ENCODE measurements at places on chromosomes 2 and 18.
A peak's percentile ranks its signal among the peaks of the same experiment; 100 is the strongest.

- DNase-seq, result no peak
These were observed 43.6 kb downstream of the QPCT start for GRCh38 chr2:37388074-37388473.

GRCh38 chr2:43136876-43137275 lies 89.5 kb downstream of the ZFP36L2 start:
- no peak for DNase-seq

GRCh38 chr2:71067567-71068217 lies 756 bp upstream of the NAGK start:
- no peak for DNase-seq

GRCh38 chr2:75846683-75847190 lies 136.0 kb upstream of the GCFC2 start:
- no peak for DNase-seq

DNA sequence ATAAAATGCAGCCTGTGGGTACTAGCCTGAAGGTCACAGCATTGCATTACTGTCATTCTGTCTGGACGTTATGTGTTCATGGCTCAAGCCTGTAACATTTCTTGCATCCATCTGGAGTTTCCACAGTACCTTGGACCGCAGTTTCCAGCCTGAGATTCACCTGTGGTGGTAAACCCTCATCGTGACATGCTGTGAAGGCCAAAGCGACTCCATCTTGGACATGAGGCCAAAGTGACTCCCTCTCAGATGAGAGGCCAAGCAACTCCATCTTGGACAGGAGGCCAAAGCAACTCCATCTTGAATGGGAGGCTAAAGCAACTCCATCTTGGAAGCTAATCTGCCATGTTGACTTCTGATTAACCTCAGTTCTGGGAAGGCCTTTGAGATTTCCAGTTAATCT lies 257.7 kb upstream of the MYT1L start:
- no peak for DNase-seq

- no peak for DNase-seq
These were observed 62.0 kb upstream of the WDR75 start for GRCh38 chr2:189379287-189379630.

GRCh38 chr2:27291865-27292264 lies 9.6 kb downstream of the TRIM54 start:
- DNase-seq, result no peak

DNA sequence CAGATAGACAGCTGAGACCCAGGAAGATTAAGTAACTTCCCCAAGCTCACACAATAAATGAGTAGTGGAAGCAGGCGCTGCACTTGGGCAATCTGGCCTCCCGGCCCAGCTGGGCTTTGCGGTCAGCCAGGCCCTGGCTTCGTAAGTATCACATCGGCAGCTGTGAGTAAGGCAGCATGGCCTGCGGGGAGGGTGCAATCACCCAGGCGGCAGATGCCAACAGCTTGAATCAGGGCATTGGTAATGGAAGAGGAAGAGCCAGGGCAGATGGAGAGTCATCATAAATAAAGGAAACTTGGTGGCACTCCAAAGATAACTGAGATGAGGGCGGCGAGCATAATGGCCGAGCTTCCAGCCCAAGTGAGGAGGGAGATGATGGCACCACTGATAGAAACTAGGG lies 217.9 kb upstream of the PID1 start:
- DNase-seq, result no peak

- DNase-seq, result no peak
These were observed 3.1 kb upstream of the LPIN1 start for GRCh38 chr2:11743366-11743765.

DNA sequence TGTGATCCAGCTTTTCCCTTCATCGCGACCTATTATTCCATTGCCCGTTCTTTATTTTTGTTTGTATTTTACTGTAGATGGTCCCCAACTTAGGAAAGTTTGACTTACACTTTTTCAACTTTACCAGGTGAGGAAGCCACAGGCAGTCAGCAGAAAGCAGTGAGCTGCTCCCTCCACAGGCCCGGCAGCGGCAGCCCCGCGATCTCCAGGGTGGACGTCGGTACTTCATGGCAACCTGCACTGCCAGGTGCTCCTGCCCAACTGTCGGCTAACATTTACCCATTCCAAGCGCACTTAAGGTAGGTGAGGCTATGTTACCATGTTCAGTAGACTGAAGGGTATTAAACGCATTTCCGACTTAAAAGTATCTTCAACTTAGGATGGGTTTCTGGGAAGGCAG lies 12.8 kb downstream of the ZNF516 start:
- DNase-seq, result no peak

DNA sequence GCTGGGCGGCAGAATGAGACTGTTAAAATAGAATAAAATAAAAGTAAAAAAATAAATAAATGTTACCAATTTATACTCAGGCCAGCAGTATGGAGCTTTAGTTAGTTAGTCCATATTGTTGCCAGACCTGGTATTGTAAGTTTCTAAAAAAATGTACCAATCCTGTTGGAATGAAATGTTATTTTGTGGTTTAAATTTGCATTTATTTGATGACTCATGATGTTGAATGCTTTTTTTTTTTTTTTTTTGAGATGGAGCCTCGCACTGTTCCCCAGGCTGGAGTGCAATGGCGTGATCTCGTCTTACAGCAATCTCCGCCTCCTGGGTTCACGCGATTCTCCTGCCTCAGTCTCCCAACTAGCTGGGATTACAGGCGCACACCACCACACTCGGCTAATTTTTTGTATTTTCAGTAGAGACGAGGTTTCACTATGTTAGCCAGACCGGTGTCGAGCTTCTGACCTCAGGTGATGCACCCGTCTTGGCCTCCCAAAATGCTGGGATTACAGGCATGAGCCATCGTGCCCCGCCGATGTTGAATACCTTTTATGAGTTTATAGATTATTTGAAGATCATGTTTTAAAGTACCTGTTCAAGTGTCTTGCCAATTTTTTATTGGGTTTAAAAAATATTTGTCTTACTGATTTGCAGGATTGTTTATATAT lies 5.7 kb upstream of the PTPRN start:
- no peak for DNase-seq

GRCh38 chr2:6211236-6211635 lies 519.1 kb downstream of the SOX11 start:
- no peak for DNase-seq

DNA sequence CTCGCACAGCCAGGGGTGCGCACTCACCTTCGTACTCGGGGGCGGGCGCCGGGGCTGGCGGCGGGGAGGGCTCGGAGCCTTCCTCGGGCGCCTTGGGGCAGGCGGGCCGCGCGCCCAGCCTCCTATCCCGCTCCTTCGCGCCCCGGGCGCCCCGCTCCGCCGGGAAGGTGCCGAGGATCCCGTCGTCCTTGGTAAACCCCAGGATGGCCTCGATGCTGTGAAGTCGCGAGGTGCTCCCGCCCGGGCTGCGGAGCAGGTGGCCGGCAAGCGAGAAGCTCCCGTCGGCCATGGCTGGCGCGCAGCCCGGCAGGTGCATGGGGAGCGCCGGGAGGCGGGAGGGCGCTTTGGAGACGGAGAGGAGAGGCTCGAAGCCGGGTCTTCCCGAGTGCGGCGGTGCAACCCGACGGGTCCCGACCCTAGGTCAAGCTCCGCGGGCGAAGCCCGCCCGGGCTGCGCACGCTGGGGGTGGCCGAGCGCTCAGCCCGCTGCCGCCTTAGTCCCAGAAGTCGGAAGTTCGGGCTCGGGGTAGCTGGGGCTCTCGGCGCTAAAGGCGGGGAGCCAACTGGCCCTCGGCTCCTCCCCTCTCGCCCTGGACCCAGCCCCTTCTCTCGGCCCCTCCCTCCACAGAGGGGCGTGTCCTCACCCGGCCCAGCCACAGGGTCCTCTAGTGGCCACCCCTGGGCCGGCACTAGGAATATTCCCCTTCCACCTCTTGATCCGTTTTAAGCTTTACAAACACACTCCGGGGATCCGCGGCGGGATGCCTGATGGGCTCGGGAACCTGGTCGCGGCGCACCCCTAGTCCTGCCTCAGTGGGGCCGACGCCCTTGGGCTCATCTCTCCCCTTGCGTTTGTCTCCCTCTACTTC lies at the start of gene RAX:
TSS of gene RAX (minus strand) at position 564 of the 868 bp plus-strand sequence. CDS start at position 316, 248 bp downstream.
- no peak for DNase-seq

DNA sequence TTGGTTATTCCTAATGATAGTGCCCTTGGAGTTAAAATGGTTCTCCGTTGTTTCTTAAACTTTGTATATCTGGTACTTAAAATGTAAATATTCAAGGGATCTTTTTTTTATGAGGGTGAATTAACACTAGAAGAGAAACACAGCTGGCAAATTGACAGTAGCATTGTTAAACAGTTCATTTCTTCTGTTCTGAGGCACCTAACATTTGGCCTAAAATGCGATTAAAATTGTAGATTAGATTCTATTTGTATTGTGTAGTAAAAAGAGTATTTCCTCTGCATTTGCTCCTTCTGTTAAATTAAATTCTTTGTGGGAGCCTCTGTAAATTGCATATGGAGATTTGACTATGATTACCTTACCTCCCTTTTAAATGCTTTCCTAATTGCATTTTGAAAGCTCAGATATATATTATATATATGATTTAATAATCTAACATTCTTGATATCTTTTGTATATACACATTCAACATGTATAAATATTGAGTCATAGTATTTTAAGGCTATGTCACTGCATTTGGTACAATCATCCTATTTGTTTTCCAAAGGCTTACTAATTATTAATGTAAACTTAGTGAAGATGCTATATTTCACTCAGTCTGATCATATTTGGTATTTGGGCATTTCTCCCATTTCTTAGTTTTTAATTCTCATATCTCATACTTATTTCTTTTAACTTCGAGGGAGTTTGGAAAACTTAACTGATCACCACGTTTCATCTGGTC lies 124.4 kb downstream of the AGPS start:
- no peak for DNase-seq

DNA sequence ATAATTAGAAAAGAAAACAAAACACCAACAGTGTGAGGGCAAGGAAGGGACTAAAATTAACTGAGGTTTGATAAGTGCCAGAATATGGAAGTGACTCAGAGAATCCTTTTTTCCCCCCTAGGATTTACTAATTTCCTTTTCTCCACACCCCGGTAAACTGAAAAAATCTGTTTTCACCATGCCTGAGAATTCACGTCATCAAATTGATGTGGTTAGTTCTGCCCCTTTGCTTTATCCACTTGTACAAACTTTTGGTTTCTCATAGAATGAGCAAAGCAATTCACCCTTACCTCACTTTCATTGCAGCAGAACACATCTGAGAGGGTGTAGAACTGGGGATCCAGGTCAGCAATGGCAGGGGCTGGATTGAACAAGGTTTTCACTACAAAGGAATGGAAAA lies 57.8 kb downstream of the RBKS start:
- no peak for DNase-seq

- peak; percentile 61 for DNase-seq
These were observed at the start of gene CD28 for GRCh38 chr2:203706403-203706802. Gene CD28, plus strand, starts transcription at chr2:203706639. Its CDS starts 58 bp downstream, at chr2:203706697.

- no peak for DNase-seq
These were observed 86.5 kb downstream of the LRP2 start for GRCh38 chr2:169275696-169276444.

DNA sequence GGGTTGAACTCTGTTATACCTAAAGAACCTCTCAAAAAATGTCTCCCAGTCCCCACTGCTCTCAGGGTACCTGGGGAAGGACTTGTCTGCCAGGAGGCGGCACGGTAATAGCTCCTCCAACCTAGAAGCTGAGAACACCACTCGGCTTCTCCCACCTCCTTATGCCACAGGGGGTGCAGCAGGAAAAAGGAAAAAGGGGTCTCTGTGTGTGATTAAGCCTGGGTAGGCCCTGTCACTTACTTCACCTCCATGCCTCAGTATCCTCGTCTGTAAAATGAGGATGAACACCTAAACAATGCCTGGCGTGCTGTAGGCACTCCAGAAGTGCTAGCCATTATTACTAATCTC lies 76.6 kb downstream of the EMX1 start:
- DNase-seq, result no peak

GRCh38 chr2:236617221-236617737 lies 47.7 kb downstream of the ACKR3 start:
- no peak for DNase-seq

GRCh38 chr2:66437109-66437690 lies 2.3 kb downstream of the MEIS1 start:
- DNase-seq, result no peak

- DNase-seq, result no peak
These were observed 1.1 kb downstream of the RNF103 start for GRCh38 chr2:86622519-86623042.

DNA sequence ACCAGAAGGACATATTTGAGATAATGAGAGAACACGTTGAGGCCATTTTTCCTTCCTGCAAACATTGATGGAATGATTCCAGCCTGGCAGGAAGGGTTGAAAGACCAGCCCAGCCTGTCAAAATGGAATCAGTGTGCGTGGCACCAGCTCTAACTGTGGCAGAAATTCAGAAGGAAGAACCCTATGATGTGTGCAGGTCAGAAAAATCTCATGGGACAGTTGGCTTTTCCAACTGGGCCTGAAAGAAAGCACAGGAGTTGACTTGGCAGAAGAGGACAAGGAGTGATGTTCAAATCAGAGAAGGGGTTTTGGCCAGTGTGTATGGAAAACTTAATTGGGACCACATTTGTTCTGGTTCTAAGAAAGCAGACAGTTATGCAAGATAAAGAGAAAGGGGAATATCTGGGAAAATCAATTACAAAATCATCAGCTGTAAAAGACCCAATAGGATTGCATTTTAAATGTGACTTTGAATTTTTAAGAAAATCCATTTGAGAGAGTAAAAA lies 192.8 kb upstream of the PID1 start:
- no peak for DNase-seq

DNA sequence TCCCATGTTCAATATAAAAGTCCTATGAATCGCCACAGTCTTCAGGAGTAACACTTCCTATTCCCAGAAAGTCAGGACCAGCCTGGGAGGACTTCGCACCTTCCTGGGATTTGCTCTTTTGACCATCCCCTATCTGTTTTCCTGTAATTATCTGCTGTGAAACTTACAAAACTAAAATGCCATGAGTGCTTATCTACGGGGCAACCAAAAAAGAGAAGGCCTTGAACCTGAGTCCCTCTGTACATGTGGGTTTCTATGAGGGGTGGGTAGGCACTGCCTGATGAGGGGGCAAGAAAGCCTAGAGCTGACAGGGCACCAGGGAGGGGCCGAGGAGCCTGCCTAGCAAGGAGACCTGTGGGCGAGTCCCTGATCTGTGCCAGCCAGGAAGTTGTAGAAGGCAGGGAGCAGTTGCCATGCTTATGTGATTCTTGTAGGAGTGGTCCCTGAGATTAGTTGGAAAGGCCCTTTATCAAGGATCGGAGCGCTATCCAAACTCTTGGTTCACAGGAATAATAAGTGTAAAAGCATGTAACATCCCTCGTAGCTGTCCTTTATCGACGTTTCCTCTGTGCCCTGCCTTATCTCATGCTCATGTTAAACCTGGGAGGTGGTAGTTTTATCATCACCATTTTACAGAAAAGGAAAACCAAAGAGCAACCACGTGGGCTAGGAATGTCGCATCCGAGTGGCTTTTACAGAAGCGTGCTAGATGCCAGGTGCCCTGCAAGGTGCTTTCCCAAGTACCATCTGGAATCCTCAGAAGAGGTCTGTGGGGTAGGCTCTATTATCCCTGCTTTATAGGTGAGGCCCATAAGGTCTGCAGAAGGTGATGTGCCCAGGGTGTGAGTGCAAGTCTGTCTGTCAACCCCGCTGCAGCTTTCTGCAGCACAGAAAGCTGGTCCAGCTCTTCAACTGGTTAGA lies 111.8 kb downstream of the B3GNT2 start:
- no peak for DNase-seq

- no peak for DNase-seq
These were observed 24.0 kb upstream of the ITGB6 start for GRCh38 chr2:160224060-160224459.

- DNase-seq, result no peak
These were observed 68.9 kb downstream of the HPCAL1 start for GRCh38 chr2:10371441-10372196.

GRCh38 chr2:105647731-105648130 lies 97.0 kb upstream of the NCK2 start:
- DNase-seq, result no peak
